Fibroblast of skin of right biceps (primary cell): ENCODE measurements at places on chromosomes 6 and 20.
A peak's percentile ranks its signal among the peaks of the same experiment; 100 is the strongest.

- peak; percentile 25 for DNase-seq
These were observed 61.5 kb downstream of the SYNE1 start for GRCh38 chr6:152575621-152576150.

DNA sequence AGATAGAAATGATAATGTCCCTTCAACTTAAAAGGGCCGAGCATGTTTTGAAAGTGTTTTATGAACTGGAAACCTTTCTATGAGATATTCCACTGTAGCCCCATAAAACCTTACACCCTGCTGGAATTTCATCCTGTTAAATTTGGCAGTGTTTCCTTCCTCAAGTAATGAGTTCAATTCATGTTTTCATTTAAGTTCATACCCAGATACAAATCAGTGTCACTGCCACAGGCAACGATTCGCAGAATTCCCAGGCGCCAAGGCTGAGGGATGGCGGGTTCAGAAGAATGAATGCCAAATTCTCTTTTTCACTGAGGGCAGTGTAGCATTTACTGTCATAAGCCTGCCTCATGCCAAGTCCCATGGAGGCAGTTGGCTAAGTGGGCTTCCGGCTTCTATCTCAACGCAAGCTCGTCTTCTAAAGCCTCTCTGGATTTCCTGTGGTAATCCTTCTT, 511.8 kb upstream of the ID4 start:
- peak; percentile 27 for DNase-seq

- no peak for DNase-seq
These were observed 1.4 kb upstream of the PRDM13 start for GRCh38 chr6:99605074-99605734.

DNA sequence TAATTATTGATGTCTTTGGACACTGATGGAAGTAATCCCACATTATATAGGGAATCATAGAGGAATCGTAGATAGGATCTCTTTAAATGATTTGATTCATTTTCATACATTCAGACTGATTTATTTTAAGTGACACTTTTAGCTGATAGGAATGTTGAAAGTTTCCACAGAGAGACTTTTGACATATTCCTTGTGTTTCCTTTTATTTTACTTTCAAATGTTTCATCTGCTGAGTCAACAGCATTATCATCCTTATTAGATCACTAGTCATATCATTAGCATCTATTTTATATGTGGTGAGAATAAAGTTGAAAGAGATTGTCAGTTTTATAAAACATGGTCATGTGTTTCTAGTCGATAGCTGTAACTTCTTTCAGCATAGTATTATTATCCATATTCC, 13.4 kb downstream of the DCBLD1 start:
- DNase-seq = peak; percentile 69

DNA sequence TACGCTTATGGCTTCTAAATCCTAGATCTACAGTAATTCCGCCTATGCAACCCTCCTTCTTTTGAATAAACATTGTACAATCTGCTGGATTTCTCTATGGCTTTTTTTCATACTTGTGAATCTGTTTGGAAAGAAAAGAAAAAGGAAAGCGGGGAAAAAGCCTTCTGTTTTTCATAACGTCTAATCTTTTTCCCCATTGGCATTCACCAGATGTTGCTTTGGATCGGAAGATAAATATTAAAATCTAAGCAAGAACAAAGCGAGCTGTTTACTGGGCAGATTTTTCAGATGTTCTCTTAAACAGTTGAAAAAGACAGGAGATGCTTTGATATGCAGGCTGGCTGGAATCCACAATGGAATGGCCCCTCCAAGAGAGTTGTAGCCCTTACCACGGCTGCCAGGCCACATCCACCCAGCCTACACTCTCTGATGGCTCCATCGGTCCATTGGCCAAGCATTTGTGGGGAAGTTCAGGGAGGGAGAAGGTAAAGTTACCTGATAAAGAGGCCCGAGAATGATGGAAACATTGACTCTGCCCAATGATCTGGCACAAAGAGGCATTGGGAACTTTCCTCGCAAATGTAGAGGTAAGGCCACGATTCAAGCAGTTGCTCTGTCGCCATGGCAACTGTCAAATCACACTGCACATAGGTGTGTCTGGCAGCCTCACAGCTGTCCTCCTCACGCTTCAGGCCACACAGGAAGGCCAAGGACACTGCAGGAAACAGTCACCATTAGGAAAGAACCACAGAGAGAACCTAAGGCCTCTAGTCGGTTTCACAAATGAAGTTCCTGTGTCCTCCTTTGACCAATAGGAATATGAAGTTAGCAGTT, 70.3 kb downstream of the PKHD1 start:
- DNase-seq = no peak

GRCh38 chr20:60857708-60858107, 394.4 kb upstream of the CDH4 start:
- peak; percentile 81 for DNase-seq

DNA sequence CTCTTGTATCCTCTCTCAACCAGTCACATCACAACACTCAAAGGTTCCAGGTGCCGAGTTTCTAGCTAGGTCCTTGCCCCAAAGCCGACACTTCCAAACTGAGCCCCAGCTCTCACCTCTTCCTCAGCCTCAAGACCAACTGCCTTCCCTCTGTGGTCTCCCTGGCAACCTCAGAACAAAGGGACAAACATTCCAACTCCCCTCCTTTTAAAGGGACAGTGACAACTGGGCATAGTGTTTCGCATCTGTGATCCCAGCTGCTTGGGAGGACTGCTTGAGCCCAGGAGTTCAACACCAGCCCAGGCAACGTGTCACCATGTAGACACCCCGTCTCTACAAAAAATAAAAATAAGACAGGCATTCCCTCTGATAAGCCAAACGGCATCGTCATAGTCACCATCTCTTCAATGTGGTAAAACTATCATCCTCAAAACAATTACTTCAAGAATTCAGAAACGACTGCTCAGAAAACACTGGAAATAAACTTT, 11.3 kb downstream of the DIDO1 start:
- DNase-seq = peak; percentile 28

DNA sequence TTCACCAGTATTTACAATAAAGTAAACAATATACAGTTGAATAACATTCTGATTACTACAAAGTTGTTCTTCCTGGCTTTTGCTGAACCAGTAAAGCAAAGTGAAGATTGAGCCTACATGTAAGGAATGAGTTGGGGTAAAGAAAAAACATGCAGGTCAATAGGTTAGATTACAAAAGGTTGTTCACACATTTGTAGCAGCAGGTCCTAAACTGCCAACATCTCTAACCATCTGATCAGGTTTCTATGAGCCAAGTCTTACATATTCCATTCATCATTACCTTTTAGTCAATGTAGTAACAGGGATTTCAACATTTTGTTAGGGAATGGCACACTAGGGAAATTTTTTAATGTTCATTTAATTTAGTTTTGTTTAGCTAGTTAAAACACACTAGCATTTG, 9.3 kb upstream of the CALHM6 start:
- DNase-seq = no peak

DNA sequence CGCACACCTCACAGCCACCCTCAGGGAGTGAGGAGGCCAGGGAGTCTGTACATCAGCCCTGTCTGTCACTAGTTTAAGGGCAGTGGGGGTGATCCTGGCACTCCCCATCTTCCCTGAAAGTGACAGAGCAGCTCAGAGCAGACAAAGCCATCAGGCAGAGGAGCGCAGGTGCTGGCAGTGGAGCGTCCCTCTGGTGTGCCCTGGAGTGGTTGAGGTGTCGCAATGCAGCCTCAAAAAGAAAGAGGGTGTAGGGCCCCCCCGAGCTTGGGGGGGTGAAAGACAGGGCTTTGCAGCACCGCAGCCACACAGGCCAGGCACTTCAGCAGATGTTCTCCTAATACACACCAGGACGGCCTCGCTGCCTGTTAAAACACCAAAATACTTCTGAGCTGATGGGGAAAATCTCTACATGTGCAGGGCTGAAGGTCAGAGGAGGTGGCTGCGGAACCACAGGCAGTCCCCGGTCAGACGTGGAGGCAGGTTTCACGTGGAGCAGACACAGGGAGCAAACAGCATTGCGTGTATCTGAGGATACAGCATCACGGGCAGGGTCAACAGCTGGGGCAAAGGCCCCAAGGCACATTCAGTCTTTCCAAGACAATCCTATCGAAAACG, 69.5 kb downstream of the PREX1 start:
- DNase-seq = no peak

DNA sequence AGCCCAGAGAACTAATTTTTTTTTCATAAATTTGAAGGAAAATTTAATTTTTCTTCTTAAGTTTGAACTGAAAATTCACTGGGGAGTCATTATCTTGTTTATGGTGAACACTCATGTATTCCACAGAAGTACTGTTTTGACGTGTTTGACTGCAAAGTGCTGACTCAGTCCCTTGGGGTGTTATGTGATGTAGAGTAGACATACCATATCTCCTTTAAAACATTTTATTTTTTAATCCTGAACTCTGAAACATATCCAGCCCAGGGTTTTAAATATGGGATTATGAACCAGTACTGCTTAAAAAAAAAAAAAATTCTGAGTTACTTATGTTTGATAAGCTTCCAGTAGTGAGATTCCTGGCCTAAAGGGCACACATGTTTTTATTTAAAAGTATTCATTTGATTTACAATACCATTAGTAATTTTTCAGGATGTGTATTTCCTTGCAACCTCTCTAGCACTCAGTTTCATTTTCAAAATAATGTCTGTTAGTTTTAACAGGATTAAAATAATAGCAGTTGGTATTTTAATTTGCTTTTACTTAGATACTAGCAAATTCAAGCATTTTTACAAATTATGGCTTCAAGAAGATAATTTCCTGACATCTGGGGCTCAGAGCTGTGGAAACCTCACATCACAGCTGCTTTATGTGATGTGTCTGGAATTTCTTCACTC, 81.7 kb upstream of the PDE10A start:
- DNase-seq = peak; percentile 56

- DNase-seq = no peak
These were observed 479.1 kb upstream of the GJE1 start for GRCh38 chr6:141653590-141653989.

- DNase-seq = peak; percentile 62
These were observed 69.0 kb downstream of the MOCS1 start for GRCh38 chr6:39865011-39865888.

- DNase-seq = peak; percentile 66
These were observed 82.2 kb downstream of the WDR27 start for GRCh38 chr6:169619650-169620049.

- no peak for DNase-seq
These were observed at the start of gene IRF4 for GRCh38 chr6:391559-392440. IRF4 (plus strand) TSS chr6:391752; CDS start chr6:393153, 1,401 bp downstream.

DNA sequence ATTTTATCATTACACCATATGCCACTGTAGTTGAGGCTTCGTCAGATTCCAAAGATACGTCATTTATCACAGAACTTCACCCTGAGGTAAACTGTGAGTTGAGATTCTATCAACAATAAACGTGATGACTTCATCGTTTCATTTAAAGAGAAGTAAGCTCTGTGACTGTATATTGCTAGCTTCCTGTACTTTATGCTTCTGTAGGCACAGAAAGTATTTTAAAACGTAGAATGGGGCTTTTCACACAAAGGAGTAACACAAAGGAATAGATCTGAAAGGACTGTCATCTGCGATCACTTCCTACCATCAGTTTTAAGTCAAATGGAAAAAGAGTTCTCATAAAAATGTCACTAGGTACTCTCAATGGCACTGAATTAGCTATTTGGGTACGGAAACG, 234.4 kb upstream of the MCHR2 start:
- no peak for DNase-seq

- no peak for DNase-seq
These were observed 36.2 kb downstream of the DCDC2 start for GRCh38 chr6:24321538-24322162.

DNA sequence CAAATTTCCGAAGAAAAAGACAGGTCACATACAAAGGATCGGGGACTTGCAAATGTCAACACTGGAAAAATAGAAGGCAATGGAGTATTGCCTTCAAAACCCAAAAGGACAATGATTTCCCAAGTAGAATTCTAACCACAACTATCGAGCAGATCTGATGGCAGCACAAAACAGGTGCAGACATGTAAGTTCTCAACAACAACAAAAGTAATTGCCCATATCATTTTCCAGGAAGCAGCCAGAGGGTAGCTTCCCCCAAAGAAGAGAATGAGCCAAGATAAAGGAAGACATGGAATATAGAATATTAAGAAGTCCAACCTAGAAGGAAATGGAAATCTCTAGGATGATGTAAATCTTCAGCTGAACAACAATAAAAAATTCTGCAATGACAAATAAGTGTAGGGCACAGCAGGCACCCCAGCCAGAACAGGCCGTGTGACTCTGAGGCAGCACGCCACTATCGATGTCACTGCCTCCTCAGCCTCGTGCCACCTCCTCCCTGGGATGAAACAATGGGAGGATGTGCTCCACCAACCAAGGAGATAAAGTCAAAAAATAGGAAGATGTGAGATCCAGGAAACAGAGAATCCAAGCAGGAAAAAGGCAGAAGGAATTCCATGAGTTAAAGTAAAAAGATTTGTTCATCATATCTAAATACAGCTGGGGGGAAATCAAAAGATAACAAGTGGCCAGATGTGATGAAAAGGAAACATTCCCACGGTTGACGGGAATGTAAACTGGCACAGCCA, 34.1 kb downstream of the SERPINB1 start:
- DNase-seq = no peak

GRCh38 chr20:41927189-41927588, 309.0 kb upstream of the CHD6 start:
- no peak for DNase-seq
